Stimulated activated CD8-positive, alpha-beta memory T cell treated with anti-CD3 and anti-CD28 coated beads, Interleukin-7, amount 100 ng/mL, for 48 hours (primary cell): ENCODE measurements at places on chromosomes 6 and 20.
A peak's percentile ranks its signal among the peaks of the same experiment; 100 is the strongest.

GRCh38 chr20:62651285-62652021 lies 9.2 kb downstream of the SLCO4A1 start:
- DNase-seq: peak; percentile 53

DNA sequence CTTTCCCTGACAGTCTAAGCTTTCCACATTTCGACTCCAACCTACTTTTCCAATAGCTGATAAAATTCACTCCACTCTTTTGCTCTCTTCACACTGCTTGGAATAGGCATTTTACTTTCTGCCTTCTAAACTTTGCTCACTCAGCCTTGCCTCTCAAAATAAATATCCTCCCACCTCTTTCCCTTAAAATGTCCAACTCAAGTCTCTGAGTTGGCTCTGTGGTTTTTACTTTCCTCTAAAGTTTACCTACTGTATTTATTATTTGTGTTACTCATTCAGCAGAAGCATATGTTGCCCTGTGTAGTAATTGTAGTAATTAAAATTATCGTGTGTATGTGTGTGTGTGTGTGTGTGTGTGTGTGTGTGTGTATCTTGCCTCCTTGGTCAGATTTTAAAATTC lies 20.0 kb upstream of the CDYL start:
- DNase-seq: no peak

GRCh38 chr20:4740774-4741431 lies 19.2 kb downstream of the PRND start:
- DNase-seq: peak; percentile 40

DNA sequence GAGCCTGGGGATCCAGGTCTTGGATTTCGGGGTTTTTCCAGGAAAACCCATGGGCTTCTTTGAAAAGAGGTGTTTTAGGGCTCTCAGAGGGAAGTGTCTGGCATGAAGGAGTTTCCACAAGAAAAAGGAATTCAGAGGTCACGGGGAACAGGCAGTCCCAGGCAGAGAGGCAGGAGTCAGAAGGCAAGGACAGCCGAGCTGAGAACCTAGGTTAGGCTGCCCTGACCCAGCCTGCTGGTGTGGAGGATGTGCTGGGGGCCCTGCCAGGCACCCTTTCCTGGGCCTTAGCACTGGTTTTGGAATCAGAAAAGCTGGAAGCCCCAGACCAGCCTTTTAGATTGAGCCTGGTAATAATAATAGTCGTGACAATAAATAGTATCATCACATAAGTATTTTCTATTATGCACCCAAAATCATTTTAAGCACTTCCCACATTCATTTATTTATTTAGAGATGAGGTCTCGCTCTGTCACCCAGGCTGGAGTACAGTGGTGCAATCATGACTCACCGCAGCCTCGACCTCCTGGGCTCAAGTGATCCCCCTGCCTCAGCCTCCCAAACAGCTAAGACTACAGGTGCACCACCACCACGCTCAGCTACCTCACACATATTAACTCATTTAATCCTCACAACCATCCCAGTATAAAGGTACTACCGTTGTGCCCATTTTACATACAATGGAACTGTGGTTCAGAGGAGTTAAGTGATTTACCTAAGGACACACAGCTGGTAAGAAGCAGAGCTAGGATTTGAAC lies 19.9 kb downstream of the TGM2 start:
- no peak for DNase-seq

DNA sequence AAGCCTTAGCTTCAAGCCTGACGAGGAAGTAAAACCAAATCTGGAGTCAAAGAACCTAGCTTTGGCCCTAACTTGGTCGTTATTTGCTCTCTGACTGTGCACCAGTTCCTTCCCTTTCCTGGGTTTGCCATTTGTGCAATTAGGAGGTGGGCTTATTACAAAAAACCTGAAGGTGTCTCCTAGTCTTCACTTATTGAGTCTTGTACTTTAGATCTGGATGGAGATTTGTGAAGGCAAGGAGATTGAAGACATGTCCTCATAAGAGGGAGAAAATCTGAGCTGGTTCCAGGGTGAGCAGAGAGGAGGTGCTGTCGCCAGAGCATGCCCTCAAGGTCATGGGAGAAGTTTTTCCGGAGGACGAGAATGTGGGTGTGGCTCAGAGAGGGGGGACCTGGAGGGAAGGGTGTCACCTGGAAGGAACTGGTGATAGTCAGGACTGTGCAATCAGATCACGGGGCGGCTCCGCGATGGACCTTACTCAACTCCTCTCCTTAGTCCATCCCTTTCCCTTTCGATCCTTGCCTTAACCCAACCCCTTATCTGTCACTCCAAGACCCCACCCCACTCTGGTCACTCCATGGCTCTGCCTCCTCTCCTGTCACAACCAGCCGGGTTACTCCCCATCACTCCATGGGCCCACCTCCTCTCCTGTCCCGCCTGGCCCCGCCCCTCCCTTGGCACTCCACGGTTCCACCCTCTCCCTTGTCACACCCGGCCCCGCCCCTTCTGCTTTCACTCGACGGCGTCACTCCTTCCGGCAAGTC lies 588 bp upstream of the ACSS2 start:
- DNase-seq: no peak

GRCh38 chr6:35298625-35299140 lies 1.1 kb downstream of the DEF6 start:
- DNase-seq: no peak

- no peak for DNase-seq
Observed at GRCh38 chr6:43505718-43506117, 4.4 kb downstream of the LRRC73 start.
